Stimulated activated CD8-positive, alpha-beta memory T cell treated with anti-CD3 and anti-CD28 coated beads, Interleukin-4, amount 100 ng/mL, for 48 hours (primary cell): ENCODE measurements at places on chromosomes 7 and 10.

GRCh38 chr10:30931094-30931493 lies 100.6 kb downstream of the ZNF438 start:
- no peak for DNase-seq

GRCh38 chr7:92740700-92741126 lies 95.7 kb downstream of the CDK6 start:
- no peak for DNase-seq

- DNase-seq: no peak
These were observed 220.9 kb upstream of the PPP2R2D start for GRCh38 chr10:131679926-131680325.

GRCh38 chr7:44767134-44767911 lies 18.7 kb downstream of the ZMIZ2 start:
- DNase-seq: no peak

- DNase-seq: peak; percentile 46
These were observed 49.4 kb downstream of the HK1 start for GRCh38 chr10:69327463-69328379.

- DNase-seq: no peak
These were observed 145.4 kb downstream of the LRRC4 start for GRCh38 chr7:127885843-127886242.

DNA sequence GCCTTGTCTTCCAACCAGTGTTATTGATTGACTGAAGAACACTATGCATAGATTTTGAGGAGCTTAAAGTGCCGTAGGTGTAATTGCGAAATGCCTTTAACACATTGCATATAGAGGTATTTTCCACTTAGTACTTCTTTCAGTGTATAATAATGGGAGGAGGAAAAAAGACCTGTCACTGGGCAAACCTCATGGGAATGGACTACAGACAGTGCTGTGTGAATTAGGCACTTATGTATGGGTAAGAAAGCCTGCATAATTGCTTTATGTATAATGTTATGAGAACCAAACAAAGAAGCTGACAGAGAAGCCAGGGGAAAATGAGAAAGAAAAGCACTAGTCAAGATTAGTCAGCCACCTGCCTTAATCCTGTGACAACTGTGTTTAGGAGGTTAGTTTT lies 12.4 kb upstream of the SCRN1 start:
- DNase-seq: no peak

- no peak for DNase-seq
These were observed 160.5 kb downstream of the SND1 start for GRCh38 chr7:127812540-127812939.

DNA sequence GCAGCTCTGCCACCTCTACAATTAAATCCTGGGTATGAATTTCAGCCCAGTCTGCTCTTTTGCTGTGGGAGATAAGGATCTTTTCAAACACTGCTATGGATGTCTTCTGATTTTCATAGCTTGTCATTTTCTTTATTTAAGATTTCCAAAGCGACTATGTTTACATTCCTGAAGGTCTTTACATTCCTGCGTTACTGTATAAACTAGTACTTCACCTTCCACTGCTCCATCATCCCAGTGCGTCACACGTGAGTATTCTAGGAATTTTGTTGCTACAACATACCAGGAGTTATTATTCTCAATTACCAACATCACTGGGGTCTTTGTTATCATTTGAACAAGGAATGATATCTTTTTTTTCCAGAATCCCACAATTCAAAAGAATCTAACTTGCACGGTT lies 944.7 kb downstream of the SORCS3 start:
- no peak for DNase-seq

- DNase-seq: peak; percentile 57
These were observed 61.7 kb downstream of the PALD1 start for GRCh38 chr10:70540089-70540788.

- DNase-seq: no peak
These were observed 75.4 kb downstream of the AFAP1L2 start for GRCh38 chr10:114328874-114329273.

DNA sequence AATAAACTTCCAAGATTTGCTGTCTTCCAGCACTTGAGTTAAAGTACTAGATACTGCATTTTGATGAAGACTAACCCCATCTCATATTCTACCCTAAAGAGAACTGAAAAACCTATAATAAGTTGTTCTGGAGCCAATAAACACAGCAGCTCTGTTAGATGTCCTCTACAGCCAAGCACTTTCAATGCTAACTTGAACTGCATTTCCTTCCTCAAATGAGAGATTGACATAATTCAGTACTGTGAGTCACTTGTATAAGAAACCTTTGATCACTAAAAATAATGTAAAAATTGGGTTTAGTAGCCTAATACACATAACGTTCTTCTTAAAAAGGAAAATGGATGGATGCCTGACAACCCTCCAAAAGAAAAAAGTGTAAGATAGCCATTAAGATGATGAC lies 81.3 kb downstream of the ITGB8 start:
- no peak for DNase-seq

DNA sequence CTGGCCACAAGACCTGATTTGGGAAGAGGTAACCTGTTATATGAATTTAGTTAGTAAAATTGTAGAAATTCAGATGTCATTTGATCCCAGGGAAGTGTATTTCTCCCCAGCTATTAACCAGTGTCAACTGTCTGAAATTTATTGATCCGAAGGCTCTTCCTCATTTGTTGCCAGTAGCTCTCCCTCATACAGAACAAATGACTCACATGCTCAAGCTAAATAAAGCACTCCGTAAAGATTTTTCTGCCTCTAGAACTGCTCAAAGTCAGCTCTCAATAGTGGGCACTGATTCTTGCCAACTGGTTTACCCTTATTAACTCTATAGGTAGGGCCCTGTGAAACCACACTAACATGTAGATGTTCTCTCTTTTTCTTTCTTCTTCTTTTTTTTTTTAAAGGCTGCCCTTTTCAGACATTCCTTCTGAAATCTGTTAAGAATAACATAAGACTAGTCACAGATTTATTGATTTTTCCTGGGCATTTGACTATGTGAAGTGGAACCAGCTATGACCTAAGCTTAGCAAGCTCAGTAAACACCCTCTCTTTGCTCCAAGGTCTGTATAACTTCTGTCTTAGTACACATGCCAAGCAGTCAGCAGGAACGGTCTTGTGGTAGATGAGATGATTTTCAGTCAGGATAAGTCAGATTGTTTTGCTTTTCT lies 21.8 kb downstream of the RPA3 start:
- no peak for DNase-seq

GRCh38 chr10:33453081-33454025 lies 118.9 kb upstream of the NRP1 start:
- no peak for DNase-seq

DNA sequence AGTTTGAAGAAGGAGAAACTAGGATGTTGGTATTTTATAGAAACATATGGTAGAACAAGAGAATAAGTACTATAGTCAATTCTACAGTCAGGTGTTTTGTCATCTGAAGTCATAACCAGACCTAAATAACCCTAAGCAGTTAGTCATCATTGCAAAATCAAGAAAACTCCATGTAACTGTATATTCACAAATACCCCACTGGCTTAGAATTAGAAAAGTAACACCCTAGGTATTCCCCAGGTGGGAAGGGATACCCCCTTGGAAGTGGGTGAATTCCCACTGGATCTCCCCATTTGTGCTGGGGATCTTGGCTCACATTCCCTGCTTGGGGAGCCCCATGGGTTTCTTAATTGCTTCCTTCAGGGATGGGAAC lies 45.9 kb upstream of the ITGB8 start:
- no peak for DNase-seq

DNA sequence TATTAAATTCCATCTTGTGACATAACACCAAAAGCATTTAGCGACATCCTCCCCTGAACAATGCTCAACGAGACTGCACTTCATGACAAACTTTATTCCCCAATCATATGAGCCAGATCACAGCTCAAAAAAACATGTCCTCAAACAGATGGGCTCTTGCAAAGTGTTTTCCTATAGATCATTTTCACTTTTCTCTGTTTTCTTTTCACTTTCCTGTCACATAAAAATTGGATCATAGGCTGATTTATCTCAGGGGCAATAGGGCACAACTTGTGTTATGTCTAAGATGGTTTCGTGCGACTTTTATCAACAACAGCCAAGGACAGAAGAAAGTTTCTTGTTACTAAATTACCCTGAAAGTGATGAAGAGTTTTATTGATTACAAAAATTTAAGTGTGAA lies 206.1 kb downstream of the WDR11 start:
- DNase-seq: no peak

DNA sequence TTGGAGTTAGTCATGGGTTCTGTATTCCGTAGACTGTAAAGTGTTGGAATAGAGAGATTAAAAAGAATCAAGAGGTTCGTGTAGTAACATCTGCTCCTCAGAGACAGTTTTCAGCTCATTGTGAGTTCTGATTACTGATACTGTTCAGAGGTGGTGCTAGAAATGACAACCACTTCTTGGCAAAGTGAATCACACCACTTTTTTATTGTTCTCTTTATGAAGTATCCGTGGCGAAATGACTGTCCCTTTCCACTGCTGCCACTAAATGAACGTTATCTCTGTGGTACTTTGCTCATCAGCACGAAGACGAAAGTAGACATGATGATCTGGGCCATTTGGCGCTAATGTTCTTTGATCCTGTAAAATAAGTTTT lies 860 bp downstream of the RPP30 start:
- peak; percentile 45 for DNase-seq

DNA sequence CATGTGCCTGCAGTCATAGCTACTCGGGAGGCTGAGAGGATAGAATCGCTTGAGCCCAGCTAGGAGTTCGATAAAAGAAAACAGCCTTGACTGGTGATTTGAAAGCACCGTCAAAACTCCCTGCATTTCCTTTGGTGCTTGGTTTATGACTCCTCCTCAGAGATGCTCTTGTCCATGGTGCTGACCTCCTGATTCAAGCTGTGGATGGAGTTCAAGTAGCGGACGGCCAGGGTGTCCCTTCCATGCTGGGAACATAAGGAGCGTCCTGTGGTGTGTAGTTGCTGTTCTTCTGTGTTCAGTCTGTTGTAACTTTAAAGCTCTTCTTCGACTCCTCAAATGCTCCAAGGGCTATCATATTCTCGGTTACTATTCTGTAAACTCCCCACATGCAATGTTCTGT lies 382.5 kb upstream of the KIAA1217 start:
- DNase-seq: no peak

DNA sequence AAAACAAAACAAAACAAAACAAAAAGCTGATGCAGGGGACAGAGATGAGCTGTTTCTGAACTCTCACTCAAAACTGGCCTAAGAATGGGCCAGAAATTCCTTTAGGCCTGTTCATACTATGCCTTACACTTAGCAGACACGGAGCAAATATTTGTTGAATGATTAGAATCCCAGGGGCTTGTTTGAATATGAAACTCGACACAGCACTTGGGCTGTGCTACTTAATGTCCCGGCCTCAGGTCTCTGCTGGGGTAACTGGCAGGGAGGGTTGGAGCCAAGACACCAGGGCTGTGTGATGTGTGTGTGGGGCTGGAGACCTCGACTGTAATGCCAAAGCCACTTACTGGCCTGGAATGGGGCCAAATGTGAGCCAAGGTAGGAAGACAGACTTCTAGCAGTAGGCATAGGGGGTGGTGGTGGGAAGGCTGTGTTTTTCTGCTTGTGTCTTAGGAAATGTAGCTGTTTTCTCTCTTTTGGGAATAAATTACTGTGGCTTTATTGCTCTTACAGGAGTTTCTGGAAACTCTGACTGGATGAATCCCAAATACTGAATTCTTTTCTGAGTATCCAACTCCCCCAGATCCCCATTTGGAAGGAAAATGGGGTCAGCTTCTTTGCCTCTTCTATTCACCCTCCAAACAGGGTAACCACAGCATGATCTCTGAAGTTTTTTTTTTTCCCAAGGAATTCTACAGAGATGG lies 66.7 kb downstream of the EMX2 start:
- DNase-seq: no peak

DNA sequence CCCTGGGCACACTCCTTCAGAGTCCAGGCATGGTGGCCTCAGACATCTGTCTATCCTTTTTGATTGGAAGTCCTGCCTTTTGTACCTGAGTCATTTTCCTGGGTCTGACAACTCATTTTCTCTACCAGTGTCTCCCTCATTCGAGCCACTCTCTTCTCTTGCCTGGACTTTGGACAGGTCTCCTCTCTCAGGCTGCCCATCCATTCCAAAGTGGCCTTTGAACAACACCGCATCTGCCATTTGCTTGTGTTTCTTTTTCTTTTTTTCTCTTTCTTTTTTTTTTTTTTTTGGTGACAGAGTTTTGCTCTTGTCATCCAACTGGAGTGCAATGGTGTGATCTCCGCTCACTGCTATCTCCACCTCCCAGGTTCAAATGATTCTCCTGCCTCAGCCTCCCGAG lies 142.1 kb upstream of the COBL start:
- no peak for DNase-seq

DNA sequence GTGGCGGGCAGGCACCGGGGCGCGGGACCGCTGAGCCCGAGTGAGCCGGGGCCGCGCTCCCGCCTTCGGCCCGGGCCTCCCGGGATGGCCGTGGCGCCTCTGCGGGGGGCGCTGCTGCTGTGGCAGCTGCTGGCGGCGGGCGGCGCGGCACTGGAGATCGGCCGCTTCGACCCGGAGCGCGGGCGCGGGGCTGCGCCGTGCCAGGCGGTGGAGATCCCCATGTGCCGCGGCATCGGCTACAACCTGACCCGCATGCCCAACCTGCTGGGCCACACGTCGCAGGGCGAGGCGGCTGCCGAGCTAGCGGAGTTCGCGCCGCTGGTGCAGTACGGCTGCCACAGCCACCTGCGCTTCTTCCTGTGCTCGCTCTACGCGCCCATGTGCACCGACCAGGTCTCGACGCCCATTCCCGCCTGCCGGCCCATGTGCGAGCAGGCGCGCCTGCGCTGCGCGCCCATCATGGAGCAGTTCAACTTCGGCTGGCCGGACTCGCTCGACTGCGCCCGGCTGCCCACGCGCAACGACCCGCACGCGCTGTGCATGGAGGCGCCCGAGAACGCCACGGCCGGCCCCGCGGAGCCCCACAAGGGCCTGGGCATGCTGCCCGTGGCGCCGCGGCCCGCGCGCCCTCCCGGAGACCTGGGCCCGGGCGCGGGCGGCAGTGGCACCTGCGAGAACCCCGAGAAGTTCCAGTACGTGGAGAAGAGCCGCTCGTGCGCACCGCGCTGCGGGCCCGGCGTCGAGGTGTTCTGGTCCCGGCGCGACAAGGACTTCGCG lies 534 bp downstream of the FZD9 start:
- DNase-seq: no peak

GRCh38 chr7:129670656-129671055 lies 59.1 kb downstream of the NRF1 start:
- no peak for DNase-seq

- no peak for DNase-seq
These were observed 131.3 kb downstream of the UBE2H start for GRCh38 chr7:129821476-129821875.

- peak; percentile 43 for DNase-seq
These were observed 2.1 kb upstream of the ZKSCAN1 start for GRCh38 chr7:100013328-100013676.

- no peak for DNase-seq
These were observed 154.9 kb downstream of the SDHAF3 start for GRCh38 chr7:97272237-97272975.
